ENCODE measurements at places on chromosomes 5 and 9.

- DNase-seq: no peak
These were observed 159.2 kb upstream of the GNA14 start for GRCh38 chr9:77807281-77807683.

DNA sequence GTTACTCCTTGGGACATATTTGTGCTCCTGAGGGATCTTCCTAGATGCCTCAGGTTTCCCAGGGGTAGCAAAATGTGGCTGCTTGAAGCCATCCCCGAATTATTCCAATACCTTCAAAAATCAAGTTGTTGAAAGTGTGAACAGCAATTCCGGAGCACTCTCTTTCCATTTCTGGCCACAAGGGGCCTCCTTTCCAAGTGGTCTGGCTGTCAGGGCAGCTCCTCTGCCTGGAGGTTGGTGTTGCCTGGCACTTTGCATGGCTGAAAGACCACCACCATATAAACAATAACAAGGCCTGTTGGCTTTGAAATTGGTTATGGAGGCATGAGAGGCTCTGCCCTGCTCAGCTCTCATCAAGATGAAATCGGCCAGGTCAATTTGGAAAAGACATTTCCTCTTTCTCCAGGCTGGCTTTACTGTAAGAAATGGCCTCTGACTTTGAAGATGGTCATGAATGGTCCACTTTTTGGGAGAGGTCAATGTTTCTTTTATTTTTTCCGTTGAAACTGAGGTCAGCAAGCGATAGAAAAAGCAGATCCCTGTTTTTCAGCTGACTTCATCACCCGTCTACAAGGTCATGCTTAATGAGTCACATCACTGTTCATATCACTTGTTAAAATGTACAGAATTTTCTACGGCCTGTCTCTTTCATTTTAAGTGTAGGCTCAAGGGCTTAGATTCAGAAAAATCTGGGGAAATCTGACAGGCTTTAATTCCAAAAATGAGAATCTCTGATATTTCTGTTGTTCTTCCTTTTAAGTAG is 481.1 kb upstream of the ZNF608 start:
- no peak for DNase-seq

GRCh38 chr5:23507278-23507685 is at the start of gene PRDM9:
Gene PRDM9, plus strand, starts transcription at chr5:23507609. Its CDS starts 1,425 bp downstream, at chr5:23509034.
- no peak for DNase-seq

- DNase-seq: no peak
These were observed 65.5 kb downstream of the CCNH start for GRCh38 chr5:87347272-87347671.

GRCh38 chr5:143898381-143898780 is 86.4 kb downstream of the HMHB1 start:
- DNase-seq: peak; percentile 13

GRCh38 chr5:173411791-173412555 is 83.8 kb upstream of the STC2 start:
- DNase-seq: no peak

- DNase-seq: no peak
These were observed 2.3 kb upstream of the MYOZ3 start for GRCh38 chr5:150658699-150659265.
